ENCODE measurements at places on chromosomes 2 and 18. TPM values are rescaled to one million over a fixed set of nuclear protein-coding genes. Genes with fewer than 3 reads are reported as not detected.
A peak's percentile ranks its signal among the peaks of the same experiment; 100 is the strongest.

The CDKL4 gene
- total RNA-seq = not detected

The ZSWIM2 gene
- total RNA-seq = 0.06 TPM

The ANKRD62 gene
- not detected for total RNA-seq

The CLEC4F gene
- not detected for total RNA-seq

The POLE4 gene
- 31.9 TPM for total RNA-seq

The CCBE1 gene
- total RNA-seq = 54.9 TPM

The TMEM17 gene
- total RNA-seq = 2.5 TPM

The IL1A gene
- total RNA-seq = not detected

The NXPH2 gene
- total RNA-seq = not detected

The FEV gene
- not detected for total RNA-seq

The ABCG5 gene
- total RNA-seq = not detected

The SAG gene
- total RNA-seq = not detected

The SP140 gene
- total RNA-seq = 0.34 TPM

GRCh38 chr2:136932700-136933099 is 167.4 kb downstream of the THSD7B start:
- peak; percentile 0 for DNase-seq

GRCh38 chr2:172643142-172643541 is 87.3 kb downstream of the PDK1 start:
- DNase-seq = peak; percentile 44

- DNase-seq = no peak
Observed at GRCh38 chr2:178716394-178716793, 90.8 kb downstream of the TTN start.

DNA sequence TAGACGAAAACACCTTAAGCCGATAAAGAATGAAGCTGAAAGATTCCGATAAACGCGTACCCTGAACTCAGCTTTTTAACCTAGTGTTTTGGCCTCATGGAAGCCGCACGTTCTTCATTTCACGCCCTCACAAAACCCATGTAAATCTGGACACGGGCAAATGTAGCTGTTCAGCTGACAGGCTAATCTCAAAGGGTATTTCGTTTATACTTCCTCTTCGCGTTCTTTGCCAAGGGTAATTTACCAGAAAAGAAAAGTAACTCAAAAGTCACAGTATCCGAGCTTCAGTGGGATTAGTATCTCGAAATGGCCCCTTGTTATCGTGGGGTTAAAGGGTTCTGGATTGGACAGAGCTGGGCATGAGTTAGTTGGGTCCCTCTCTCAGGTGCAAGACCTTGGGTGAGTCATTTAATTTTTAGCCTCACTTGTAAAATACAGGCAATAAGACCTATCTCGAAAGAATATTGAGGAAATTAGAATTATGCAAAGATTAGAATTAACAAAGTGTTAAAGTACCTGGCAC is 22.0 kb upstream of the STPG4 start:
- no peak for DNase-seq

DNA sequence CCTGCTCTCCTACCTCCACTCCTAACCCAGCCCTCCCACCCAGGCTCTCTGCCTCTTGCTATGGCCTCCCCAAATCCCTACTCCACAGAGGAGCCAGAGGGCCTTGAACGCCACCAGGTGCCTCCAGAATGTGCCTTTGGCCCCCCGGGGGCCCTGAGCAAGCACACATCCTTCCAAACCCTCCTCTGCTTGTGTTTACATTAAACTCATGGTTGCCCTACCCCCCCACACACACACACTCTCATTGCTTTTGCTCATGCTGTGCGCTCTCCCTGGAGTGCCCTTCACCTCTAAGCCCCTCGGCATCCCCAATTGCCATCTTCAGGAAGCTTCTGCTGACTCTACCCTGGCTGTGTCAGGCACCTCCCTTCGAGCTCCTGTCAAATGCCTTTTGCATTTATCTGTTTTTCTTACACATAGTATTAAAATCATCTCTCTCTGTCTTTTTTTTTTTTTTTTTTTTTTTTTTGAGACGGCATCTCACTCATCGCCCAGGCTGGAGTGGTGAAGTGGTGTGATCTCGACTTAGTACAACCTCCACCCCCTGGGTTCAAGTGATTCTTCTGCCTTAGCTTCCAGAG is 16.3 kb upstream of the TET3 start:
- no peak for DNase-seq

DNA sequence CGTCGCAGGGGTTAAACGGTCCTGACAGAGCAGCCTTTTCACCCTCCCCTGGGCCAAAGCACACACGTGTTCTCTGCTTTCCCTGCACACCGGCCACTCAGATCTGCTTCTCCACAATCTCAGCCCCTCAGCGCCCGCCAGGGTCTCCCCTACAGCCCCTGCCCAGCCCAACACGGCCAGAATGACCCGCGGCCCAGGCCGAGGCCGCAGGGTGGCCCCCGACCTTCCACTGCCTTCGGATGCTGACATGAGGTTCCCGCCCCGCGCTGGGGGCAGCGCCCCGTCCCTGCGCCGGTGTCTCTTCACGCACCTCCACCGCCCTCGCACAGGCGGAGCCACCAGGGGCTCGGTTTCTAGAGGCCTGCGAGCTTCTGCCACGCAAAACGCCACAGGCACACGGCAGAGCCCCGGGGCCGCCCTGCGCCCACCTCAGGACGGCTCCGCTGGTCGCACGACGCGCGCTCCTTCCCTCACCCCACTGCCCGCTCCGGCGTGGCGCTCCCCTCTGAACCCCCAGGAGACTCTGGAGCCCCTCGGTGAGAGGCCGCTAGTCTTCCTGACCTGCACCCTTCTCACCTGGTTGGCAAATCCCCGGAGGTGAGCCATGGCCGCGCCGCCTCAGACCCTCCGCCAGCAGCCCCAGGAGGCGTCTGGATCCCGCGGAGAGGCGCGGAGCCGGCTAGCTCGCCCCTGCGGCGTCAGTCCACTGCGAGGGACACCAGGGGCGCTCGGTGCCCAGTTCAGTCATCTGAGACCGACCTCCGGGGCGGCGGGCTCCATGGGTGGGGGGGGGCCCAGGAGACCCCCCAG is 749 bp downstream of the STK25 start:
- peak; percentile 45 for DNase-seq

GRCh38 chr2:109260886-109261700 is 132.1 kb downstream of the SH3RF3 start:
- DNase-seq = peak; percentile 32

- no peak for DNase-seq
Observed at GRCh38 chr2:7480431-7480830, 563.2 kb downstream of the RNF144A start.

GRCh38 chr2:218829868-218830451 is 1.6 kb downstream of the PRKAG3 start:
- DNase-seq = no peak

GRCh38 chr2:227402321-227402720 is 14.6 kb upstream of the SCYGR1 start:
- DNase-seq = no peak

GRCh38 chr2:149741646-149742045 is 154.1 kb upstream of the MMADHC start:
- peak; percentile 95 for DNase-seq

DNA sequence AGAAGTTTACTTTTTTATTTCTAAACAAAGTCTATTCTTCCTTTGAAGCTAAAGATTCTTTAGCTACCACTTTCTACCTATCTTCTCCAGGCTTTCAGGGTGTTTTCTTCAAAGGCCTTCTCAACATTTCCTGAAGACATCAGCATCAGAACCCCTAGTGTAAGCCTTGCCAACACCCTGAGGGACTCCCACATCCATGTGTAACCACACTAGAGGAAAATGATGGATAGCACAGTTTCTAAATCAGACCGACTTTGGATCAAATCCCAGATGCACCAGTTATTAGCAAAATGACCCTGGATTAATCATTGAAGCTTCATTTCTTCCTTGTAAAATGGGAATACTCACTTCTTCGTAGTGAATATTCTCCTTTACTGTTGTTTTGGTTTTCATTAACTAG is 4.7 kb upstream of the TTN start:
- DNase-seq = no peak

GRCh38 chr2:60861736-60862135 is 19.6 kb upstream of the REL start:
- DNase-seq = peak; percentile 44

GRCh38 chr2:119126650-119127049 is 31.9 kb downstream of the C1QL2 start:
- peak; percentile 8 for DNase-seq

DNA sequence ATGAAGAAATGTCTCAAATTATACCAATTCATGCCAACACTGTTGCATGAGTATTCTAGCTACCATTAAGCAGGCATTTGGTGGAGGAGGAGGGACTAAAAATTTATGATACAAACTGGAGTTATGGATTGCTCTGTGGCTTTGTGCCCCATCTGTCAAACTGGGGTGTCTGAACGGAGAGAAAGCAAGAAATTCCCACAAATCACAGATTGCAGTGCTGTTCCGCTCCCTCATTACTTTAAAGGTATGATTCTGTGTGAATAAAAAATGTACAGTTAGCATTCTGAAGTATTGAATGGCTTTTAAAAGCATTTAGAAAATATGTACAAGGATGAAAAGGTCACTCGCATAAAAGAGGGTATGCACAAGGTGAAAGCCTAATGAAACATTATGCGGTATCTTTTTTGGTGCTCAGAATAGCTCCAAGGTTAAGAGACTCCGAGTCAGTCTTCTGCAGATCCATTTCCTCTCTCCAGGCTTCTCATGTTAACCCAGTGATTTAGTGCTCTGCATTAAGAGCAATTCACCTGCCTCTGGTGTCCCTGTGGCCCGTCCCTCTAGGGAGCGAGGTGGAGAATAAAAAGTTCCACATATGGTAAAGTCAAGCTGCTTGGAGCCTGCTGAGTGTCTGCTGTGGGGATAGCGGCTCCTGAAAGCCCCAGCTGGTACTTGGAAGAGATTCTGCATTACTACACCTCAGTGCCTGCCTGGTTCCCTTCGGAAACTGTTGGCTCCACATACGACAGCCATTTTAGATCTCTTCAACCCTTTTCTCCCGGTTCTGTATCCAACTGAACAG is 184.2 kb downstream of the ZNF521 start:
- no peak for DNase-seq

DNA sequence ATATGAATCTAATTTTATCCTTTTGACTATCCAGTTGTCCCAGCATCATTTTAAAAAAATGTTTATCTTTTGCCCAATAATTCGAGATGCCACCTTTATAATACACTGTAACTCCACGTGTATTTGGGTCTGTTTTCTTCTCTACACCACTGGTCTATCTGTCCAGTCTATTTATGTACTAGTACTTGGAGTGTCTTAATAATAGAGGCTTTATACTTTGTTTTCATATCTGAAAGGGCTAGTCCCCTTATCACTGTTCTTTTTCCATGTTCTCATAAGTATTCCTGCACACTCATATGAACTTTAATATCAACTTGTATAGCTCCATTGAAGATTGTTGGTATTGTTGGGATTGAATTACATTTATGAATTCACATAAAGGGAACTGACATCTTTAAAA is 101.1 kb upstream of the RMP24 start:
- no peak for DNase-seq

Data from LHCN-M2 (cell line).